ENCODE measurements at places on chromosomes 6 and 20.

GRCh38 chr6:75446241-75446880, 47.2 kb downstream of the FILIP1 start:
- DNase-seq = no peak

- no peak for DNase-seq
Observed at GRCh38 chr6:119077643-119078375, 655 bp downstream of the FAM184A start.

DNA sequence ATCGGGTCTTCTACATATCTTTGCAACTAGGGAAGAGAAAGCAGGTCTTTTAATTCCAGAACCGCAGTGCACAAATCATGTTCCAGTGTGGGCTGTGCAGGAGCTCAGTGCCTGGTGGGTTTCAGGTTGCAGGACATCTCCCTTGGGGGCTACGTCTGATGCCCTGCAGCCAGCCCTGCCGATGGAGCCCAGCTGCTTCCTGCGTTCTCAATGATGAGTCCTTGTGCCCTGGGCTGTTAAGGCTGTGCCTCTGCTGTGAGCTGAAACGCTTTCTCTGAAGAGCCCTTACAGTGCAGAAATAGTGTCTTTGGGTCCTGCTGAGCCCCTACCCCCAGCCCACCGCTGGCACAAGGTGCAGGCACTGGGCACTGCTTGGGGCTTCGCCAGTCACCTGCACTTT, 192.9 kb downstream of the SYNDIG1 start:
- no peak for DNase-seq

DNA sequence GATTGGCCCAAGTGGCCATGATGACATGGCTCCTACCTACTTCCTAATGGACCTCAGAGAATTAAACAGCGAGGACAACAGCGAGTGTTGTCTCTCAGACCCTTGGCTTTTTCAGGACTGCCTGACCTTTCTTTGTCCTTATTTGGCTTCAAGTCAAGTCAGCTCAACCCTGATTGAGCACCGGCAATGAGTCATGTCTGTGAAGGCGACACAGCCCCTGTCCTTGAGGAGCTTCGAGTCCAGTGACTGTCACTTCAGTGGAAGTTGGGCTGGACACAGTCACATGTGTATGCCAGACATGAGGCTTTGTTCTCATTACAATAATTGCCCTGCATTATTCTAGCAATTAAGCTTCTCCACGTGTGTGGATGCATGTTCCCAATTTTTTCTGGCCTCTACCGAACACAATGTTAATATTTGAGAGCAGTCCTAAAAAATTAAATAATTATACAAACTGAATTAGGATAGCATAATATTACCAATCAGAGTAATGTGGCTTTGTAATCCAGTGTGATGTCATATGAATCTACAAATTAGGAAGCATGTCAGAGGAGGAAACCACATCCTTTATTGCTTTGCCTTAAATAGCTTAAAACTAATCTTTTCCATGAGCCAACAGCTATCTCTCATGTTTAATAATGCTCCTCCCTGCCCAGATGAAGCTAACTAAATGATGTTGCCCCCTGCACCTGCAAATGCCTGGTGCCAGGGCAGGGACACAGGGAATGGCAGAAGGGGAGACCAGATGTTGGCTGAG, 178.6 kb downstream of the CDH26 start:
- peak; percentile 63 for DNase-seq

GRCh38 chr20:7571521-7572055, 368.7 kb downstream of the HAO1 start:
- no peak for DNase-seq

- no peak for DNase-seq
Observed at GRCh38 chr6:69289689-69290495, 506.9 kb downstream of the LMBRD1 start.

- DNase-seq = no peak
Observed at GRCh38 chr6:80967609-80968008, 784.9 kb downstream of the TENT5A start.

- no peak for DNase-seq
Observed at GRCh38 chr20:63071541-63072181, 64.9 kb upstream of the BHLHE23 start.

DNA sequence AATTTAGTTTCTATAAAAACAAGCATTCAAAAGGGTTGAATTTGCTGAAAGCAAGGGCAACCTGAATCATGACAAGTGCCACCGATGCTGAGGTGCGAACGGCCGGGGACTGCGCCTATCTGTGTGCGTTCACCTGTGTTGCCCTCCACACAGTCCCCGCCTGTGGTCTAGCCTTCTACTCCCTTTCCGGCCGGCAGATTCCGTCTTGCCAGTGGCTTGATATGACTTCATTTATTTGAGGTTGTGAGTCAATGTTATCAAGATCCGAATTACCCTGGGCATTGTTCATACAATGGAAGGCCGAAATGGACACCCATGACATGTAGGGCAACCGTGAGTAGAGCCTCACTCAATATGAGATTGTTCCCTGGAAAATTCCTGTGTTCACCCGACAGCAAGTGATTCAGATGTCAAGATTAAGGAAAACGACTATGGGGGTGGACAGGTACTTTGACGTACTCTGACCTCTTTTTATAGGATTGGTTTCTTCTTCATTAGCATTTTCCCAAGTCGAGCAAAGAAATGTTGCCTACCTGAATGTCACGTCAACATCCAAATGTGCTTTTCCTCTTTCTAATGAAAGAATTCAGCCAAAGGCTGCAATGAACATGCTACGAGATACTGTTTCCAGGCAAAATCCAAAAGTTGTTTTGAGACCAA, 41.1 kb upstream of the NEDD9 start:
- no peak for DNase-seq

DNA sequence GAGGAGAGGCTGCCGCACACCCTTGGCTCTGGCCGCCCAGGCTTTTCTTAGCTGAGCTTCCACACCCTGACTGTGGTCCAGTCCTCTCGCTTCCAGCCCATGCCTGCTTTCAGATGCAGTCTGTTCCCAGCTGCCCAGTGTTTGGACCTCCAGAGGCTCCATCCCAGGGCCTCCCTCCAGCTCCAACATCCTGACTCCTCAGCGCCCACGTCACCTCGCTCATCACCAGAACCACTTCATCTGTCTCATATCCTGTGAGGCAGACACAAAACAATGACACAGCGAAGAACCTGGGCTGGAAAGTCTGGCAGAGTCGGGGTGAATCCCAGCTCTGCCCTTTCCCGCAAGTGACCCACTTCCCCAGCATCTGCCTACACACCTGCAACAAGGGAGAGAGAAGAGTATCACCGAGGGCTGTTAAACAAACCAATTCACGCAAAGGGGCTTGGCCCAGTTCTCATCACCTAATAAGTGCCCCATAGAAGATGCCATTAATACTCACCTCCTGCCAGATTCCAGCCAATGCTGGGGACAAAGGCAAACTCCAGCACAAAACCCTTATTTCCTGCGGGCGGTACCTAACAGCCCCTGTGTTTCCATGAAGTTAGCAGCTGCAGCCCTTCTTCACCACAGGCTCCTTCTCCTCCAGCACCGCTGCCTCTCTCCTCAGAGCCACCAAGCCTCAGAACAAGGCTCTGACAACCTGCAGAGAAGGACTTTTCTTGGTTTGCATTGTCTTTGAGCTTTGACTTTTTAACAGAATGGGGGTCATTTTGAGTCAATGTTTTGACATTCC, 133.4 kb upstream of the CDH4 start:
- DNase-seq = no peak

- DNase-seq = no peak
Observed at GRCh38 chr20:63054681-63055240, 48.0 kb upstream of the BHLHE23 start.

- no peak for DNase-seq
Observed at GRCh38 chr6:63452125-63452524, 120.2 kb upstream of the LOC128125822 start.

DNA sequence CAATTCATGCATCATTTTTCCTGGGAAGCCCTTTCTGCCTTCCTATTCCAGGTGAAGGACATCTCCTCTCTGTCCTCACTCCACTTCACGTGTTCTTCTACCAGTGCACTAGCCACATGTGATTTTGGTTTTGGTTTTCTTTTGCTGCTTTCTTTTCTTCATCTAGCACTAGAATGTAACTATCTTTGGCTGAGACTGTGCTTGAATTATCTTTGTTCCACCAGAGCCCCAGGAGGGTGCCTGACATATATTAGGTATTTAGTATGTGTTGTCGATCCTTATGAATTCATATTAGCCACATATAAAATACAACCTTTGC, 79.9 kb downstream of the VGLL2 start:
- no peak for DNase-seq

GRCh38 chr6:93419304-93420162, at the start of gene EPHA7:
EPHA7 (minus strand) TSS chr6:93419559; CDS start chr6:93419341, 218 bp downstream.
- no peak for DNase-seq

GRCh38 chr6:126127659-126128058, 141.3 kb downstream of the TRMT11 start:
- DNase-seq = peak; percentile 21

GRCh38 chr6:33692760-33693158, 18.7 kb downstream of the UQCC2 start:
- DNase-seq = no peak

DNA sequence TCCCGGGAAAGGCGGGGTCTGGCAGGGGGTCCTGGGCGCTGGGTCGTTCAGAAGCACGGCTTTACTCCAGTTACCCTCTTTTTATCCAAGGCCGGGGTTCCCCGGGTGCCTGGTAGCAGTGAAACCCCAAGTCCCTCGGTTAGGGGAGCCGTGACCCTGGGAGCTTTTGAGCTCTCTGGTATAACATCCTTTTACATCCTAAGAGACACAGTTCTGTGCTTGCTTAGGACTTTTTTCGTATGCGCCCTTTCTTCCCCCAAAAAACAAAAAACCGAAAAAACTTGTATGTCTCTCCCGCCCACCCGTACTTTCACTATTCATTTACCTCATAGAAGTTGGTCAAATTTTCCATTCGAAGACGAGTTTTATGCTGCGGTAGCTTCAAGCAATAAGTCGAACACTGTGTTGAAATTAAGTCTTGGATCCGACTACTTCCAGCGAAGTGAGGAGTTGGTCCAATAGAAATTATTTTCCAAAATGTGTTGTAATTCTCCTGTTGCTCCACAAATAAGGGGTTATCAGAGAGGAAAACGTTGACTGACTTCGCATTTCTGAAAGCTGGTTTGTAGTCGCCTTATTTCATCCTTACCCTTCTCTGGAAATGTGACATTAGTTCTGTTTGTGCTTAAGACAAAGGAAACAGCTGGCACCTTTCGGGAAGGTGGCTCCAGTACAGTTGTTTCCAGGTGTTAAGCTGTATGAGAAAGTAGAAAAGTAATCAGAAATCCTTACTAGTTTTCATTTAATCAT, 816 bp upstream of the MAN1A1 start:
- peak; percentile 67 for DNase-seq

DNA sequence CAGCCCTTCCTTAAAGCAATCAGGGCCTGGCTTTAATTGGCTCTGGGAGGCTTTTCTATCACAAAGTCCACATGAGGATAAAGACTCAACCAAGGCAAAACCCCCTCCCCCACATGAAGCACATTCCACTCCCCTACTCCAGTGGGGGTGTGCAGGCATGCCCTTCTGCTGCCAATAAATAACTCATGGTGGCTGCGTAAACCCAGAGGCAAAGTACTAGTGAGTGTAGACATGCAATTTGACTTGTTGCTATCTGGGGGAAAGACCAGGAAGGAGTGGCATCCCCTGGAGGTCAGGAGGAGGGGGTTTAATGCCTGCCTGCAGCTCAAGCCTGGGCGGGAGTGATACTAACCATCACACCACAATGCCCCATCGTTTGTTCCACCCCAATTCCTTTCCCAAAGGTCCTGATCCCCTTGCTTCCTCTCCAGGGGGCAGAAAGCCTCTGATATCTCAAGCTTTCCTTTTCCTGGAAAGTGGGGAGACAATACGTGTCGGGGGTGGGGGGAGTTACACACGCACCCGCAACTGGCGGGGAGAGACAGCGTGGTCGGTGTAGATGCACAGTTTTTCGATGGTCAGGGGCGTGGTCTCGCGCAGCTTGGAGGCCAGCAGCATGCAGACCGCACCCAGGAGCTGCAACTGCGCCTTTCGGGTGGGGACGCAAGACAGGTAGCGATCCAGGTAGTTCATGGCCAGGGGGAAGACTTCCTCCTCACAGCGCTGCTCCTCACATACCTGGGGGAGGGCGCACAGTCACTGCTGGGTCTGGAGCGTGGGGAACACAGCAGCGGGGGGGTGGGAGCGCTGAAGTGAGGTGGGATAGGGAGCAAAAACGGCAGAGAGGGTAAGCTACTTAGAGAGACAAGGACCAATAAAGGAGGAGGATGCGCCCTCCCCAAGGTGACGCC, 1.5 kb downstream of the CCND3 start:
- DNase-seq = no peak

DNA sequence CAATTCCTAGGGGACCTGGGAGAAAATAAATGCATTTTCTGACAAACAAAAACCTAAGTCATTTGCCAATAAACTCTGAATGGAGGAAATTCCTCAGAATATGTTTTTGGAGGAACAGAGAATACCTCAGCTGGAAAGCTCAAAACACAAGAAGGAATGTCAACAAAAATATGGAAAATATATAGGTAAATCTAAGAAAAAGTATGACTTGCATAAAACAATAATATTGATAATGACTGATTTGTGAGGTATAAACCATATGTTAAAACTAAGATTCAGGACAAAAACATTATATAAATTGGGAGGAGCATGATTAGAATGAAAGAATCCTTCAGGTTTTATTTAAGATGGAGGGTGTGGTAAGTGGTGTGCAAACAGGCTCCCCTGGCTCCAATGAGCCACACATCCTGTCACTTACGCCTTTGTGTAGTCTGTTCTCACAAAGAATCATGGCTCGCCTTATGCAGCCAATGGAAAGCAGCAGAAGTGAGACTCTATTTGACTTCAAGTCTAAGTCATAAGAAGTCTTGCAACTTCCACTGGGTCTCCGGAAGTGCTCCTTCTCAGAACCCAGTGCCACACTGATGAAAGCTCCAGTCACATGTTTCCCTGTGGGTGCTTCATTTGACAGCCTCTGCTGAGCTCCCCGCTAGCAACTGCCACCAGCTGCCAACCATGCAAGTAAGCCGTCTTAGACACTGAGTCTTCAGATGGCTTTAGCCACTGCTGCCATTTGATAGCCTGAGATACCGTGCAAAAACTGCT, 8.1 kb downstream of the CFAP61 start:
- no peak for DNase-seq

- no peak for DNase-seq
Observed at GRCh38 chr6:157427969-157428368, 47.0 kb downstream of the ZDHHC14 start.

GRCh38 chr6:87794922-87795885, 93.2 kb upstream of the AKIRIN2 start:
- DNase-seq = no peak

DNA sequence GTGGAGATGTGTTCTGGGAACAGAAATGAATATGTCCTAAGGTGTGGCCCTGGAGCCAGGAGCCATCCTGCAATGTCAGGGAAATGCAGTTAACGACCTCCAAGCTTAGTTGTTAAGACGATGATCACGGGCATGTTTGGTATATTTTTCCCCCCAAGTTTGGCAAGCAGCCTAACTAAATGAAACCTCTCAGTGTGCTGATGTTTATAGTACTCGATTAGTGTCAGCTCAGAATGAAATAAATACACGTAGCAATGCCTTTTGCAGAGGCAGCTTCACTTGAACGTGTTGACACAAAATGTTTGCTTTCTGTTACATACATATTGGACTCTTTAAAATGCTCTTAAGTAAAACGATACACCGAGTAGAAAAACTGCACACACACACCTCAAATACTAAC, 76.2 kb upstream of the OLIG3 start:
- no peak for DNase-seq

All from AML-193 (cell line).